ENCODE measurements at places on chromosomes 7 and 10.

DNA sequence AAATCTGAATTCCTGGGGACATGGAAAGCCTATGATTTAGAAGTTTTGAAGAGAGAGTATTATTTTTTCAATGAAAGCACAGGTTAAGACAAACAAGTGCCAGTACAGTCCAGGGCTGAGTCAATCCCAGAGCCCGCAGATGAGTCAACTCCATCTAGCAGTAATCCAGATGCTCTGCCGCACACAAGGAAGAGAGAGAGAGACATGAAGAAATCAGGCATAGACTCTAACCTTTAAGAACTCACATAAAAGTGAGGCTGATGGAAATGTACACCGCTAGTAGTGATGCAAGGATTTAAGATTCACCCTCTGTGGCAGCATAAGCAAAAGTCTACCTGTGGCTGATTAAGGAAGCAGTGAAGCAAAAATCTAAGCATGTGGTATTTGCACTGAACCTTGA is 651.5 kb downstream of the TNS3 start:
- DNase-seq, result no peak

DNA sequence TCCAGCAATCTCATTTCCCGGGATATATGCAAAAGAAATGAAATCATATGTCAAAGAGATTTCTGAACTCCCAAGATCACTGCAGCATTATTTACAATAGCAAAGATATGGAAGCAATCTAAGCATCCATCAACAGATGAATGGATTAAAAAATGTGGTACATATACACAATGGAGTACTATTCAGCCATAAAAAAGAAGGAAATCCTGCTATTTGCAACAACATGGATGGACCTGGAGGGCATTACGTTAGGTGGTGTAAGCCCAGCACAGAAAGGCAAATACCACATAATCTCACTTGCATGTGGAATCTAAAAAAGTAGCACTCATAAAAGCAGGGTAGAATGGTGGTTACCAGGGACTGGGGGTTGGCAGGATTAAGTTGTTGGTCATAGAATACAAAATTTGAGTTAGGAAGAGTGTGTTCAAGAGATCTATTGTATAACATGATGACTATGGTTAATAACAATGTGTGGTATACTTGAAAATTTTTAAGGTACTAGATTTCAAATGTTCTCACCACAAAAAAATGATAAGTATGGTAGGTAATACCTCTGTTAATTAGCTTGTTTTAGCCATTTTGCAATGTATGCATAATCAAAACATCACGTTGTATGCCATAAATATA is 32.9 kb upstream of the EIF5AL1 start:
- no peak for DNase-seq

DNA sequence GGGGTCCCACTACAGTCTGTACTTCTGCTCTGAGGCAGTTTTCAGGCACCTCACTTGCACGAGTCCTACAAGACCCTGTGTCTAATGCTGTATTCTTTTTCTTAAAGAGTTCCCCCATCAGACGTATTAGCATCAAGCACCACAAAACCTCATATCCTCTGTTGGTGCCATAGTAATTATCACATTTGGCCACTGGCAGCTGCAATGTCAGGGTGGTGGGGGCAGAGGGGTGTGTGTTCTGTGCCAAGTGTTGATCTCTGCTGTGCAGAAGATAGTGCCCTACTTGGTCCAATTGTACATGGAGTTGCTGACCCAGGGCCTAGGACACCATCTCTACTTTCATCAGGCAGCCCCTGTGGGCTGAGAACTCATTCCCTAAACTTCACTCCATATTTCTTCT is 20.0 kb upstream of the JAZF1 start:
- no peak for DNase-seq

GRCh38 chr7:116317907-116318306 is 107.6 kb downstream of the TES start:
- DNase-seq, result no peak

DNA sequence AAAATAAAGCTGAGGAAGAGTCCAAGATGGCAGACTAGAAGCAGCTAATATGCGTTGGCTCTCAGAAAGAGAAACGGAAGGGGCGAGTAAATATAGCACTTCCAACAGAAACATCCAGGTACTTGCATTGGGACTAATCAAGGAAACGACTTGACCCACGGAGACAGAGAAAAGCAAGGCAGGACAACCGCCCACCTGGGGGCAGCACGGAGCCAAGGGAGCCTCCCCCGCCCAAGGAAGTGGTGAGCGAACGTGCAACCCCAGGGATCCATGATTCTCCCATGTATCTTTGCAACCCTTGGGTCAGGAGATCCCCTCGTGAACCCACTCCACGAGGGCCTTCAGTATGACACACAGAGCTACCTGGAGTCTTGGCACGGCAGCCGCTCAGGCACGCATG is 45.4 kb upstream of the GRM3 start:
- no peak for DNase-seq

DNA sequence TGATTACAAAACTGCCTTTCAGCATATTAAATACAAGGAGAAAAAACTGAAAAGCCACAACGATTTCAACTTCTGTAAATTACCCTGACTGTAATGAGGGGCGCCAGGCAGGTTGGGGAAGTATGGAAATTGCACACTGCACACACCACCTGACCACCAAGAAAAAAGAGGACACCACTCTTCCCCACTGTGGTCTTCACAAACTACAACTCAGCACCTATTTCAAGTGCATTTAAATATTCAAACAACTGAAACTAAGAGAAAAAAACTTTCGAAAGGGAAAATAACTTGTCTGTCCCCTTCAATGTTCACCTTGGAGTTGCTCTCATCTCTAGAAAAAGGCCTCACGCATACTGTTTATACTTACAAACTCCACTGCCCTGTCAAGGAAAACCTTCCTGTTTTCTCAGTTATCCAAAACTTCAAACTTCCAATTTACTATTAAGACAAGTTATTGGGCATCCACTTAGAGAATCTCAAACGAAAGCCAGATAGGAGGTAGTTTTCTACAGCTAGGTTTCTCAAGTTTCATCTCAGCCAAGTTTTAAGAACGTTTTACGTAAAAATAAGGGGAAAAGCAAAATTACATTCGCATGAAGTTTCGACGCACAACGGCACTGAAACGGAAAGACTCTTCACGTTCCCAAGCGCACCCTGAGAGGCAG is 1.4 kb downstream of the LARP4B start:
- DNase-seq, result no peak

DNA sequence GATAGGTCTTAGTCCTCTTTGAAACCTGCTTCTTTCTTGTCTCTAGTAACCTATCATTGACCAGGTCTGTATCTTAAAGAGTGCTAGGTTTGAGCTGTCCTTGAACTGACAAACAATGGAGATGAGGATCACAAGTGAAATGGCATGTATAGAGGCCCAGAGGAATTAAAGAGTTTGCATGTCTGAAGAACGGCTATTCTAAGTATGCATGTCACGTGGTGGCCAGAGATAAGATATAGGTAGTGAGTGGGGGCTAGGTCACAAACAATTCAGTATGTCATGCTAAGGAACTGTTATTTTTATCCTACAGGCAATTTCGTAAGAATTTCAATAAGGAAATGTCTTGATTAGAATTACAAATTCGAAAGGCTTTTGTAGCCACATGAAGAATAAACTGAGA is 95.3 kb downstream of the SUGCT start:
- DNase-seq, result no peak

- no peak for DNase-seq
Observed at GRCh38 chr10:114925587-114926586, 12.1 kb upstream of the TRUB1 start.

- peak; percentile 56 for DNase-seq
Observed at GRCh38 chr7:491958-492713, 27.5 kb downstream of the PDGFA start.

DNA sequence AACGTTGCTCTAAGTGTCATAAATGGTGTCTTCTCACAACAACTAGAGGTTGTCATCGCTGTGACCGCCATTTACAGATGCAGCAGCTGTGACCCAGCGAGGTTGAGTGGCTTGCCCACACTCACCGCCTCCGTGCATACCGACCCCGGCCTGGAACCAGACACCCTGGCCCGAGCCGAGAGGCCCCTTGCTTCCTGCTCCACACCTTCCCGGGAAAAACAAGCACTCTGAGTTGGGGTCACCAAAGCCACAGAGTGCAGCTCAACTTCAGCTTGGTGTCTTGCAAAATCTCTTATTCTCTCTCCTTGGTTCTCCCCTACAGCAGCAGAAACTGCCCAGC is 115.7 kb upstream of the PPP2R2D start:
- no peak for DNase-seq

- DNase-seq, result no peak
Observed at GRCh38 chr10:102721954-102722353, 7.5 kb downstream of the SFXN2 start.

DNA sequence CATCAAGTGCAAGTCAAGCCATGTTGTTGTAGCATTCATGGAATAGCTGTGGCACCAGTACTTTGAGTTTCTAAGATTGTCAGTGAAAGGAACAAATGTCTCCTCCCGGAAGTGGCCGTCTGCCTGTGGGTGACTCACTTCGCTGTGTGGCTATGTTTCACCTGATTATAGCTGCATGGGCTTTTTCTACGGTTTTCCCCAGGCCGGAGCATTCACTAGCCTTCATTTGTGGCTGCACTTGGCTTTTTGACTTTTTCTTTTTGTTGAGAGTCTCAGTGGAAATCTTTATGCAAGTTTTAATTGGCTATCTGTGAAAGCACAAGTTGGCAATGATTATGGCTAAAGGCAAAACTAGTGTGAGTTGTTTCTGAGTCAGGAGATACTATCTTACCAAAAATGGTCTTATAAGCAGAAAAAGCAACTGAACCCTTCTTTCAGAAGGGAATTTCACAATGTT is 35.0 kb downstream of the SRI start:
- DNase-seq, result no peak

- DNase-seq, result no peak
Observed at GRCh38 chr10:115996031-115996430, 277.0 kb downstream of the GFRA1 start.

- no peak for DNase-seq
Observed at GRCh38 chr10:80184291-80184690, 21.0 kb downstream of the ANXA11 start.

GRCh38 chr10:69434169-69434568 is 17.1 kb upstream of the TSPAN15 start:
- no peak for DNase-seq

DNA sequence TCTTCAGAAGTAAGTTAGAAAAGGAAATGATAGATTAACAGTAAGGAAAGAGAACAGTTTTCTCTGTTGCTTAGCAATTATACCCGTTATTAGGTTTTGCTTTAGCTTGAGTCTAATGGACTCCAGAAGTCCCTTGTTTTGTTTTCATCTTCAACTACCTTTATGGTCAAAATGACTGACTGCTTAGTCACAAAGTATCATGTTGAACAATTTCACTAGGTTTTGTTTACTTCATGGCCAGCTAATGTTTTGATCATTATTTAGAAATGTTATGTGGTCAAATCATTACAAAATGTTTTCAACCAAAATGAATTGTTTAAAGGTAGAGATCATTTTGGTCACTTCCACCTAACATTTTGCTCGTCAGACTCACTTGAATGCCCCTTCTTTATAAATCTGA is 1.9 kb downstream of the UBN2 start:
- no peak for DNase-seq

- no peak for DNase-seq
Observed at GRCh38 chr10:82737549-82737948, 862.6 kb downstream of the NRG3 start.

GRCh38 chr10:112404617-112405016 is 30.7 kb downstream of the ACSL5 start:
- DNase-seq, result no peak

- DNase-seq, result no peak
Observed at GRCh38 chr10:125992254-125992653, 95.9 kb downstream of the FANK1 start.

- no peak for DNase-seq
Observed at GRCh38 chr7:136251826-136252225, 274.7 kb upstream of the MTPN start.

DNA sequence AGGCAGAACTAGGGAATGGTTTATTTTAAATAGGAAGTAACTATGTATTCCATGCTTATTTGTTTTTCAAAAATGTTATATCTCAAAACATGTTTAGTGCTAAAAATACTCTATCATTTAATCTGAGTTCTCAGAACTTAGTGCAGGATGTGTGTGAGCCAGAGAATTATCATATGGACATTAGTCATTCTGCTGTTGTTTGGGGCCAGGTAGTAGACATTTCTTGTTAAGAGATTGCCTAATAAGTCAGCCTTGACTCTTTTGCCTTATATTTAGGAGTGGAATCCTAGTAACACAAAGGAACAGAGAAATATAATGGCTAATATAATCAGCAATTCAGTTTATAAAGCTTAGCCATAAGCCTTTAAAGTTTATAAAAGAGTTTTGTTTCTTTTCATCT is 149.8 kb downstream of the CCSER2 start:
- no peak for DNase-seq

DNA sequence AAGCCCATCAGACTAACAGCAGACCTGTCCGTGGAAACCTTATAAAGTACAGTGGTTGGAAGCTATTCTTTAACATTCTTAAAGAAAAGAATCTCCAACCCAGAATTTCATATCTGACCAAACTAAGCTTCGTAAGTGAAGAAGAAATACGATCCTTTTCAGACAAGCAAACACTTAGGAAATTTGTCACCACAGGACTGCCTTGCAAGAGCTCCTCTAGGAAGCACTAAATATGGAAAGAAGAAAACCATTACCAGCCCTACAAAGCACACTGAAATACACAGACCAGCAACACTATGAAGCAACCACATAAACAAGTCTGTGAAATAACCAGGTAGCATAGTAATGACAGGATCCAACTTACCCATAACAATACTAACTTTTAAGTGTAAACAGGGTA is 177.7 kb upstream of the PRSS1 start:
- DNase-seq, result no peak

DNA sequence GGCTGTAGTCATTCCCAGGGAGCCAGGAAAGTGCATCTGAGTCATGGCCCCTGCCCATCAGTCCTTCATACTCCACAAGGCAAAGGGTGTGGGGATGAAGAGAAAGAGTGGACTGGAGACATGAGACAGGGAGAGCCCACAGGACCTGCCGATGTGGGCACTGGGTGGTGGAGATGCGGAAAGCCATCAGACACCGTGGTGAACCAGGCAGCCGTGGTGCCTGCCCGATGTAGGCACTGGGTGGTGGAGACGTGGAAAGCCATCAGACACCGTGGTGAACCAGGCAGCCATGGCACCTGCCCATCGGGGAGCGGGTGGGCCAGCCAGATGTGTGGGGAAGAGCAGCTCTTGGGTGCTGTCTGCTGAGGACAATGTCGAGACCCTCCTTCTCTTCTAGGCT is 58.6 kb downstream of the AFAP1L2 start:
- DNase-seq, result no peak
